Anterior cingulate cortex (tissue), 58 donors: ENCODE measurements at places on chromosomes 7 and 10.

- DNase-seq = no peak
Measured at GRCh38 chr10:123354521-123354920, 200.3 kb downstream of the BUB3 start.

DNA sequence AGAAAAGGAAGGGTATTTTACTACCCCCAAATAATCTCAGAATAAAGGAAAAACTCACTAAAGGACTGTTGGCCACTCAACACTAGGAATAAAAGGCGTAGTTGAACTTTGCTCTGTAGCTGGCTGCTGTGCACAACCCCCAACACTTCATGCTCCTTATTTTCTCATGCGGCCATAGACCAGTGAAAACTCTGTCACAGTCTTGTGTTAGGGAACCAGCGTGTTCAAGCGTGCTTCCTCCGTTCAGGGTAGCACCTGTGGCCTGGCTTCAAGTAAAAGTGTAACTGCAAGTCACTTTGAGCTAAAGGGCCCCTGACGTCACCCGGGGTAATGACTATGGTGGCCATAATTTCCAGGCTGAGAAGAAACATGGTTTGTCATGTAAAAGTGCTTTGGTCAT is 27.0 kb downstream of the BLNK start:
- no peak for DNase-seq

DNA sequence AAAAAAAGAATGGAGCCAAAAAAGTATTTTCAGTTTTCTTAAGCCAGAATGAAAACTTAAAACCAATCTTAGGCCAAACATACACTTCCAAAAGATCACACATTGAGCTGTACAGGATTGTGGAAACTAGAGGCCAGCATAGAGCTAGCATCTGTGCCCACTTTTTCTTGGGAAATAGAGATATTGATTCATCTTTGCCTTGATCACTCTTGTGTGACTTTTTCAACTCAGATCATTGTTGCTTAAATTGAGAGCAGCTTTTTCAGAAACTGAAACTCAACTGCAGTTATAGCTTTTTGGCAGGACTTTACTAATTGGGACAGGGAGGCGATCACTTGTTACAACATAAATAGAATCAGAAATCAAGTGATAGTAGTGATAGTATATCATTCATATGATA is 132.2 kb downstream of the PRKG1 start:
- no peak for DNase-seq

GRCh38 chr10:129727495-129727894 is 236.6 kb downstream of the EBF3 start:
- DNase-seq = no peak

DNA sequence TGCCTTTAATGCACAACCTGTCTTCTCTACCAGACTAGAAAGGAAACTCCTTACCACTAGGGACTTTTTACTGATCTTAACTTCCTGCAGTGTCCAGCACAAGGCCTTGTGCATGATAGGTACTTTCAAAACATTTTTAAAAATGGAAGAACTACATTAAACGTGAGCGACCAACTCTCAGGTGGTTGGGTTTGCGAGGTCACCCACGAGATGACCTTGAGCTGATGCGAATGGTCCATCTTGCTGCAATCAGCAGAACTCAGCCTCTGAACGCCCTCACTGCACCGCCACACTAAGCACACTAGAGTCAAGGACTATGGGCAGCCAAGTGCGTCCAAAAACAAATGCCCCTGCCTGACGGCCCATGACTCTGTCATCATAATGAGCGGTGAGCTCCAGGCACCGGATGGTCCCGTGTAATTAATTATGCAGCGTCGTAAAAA is 34.9 kb upstream of the PTF1A start:
- DNase-seq = no peak

DNA sequence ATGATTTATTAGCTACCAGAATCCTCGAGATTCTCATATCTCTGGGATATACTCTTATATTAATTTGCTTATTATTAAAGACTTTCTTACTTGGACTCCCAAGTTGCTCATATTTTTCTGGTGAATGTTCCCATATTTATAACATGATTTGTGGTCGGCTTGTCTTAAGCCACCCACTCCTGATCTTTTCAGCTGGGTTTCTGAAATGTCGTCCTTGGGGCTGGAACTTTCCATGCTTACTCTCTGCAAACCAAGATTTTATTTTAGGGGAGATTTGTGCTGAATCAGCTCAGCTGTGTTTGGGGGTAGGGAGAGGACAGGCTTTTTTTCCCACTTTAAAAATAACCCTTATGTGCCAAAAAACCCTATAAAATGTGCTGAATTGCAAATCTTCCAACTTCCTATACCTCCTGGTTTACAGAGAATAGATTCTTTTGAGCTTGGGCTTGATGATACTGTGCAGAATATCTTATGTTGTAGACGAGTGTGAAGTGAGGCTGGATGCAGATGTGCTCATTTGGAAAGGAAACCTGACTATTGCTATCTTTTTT is 162.1 kb downstream of the SND1 start:
- no peak for DNase-seq

- no peak for DNase-seq
Measured at GRCh38 chr10:72563327-72563932, 62.4 kb downstream of the MICU1 start.
